Stimulated activated CD8-positive, alpha-beta memory T cell treated with anti-CD3 and anti-CD28 coated beads, Interleukin-7, amount 100 ng/mL, for 1 hour (primary cell): ENCODE measurements at places on chromosomes 7 and 10.

GRCh38 chr7:123665157-123665556 lies 9.5 kb downstream of the LMOD2 start:
- DNase-seq, result no peak

DNA sequence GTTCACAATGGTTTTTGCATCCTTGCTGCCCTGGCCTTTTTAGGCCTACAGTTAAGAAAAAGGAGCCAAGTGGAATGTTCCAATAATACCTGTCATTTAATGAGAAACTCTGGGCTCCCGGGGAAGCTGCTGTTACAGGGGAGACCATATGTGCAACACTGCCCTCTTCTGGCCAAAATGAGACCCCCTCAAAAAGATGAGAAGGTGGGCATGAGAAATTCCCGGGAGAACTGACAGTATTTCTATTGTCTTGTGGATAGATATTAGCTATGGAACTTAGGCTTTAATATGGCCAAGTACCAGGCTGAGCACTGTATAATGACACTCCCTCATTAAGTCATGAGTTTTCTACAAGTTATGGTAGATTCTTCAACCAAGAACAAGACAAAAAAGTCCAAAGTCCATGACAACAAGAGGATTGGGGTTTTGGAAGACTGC lies 99.4 kb downstream of the CCDC3 start:
- DNase-seq, result no peak

DNA sequence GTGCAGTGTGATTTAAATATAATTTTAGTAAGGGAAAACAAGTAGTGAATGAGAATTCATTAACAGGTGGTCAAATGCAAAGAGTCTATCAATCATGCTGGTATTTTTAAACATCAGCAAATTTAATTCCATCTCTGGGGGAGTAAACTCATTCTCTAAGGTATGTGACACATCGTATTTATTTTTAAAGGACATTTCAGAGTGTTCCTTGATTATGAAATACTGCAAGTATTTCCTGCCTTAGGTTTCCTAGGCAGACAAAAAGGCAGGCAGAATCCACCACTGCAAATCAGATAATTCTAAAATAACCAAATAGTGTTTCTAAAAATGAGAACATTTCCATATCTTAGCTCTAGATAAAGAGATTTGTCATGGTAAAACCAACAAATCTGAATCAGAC lies 193.8 kb downstream of the LRRTM3 start:
- no peak for DNase-seq

- DNase-seq, result no peak
These were observed 9.9 kb upstream of the ARHGAP22 start for GRCh38 chr10:48614481-48615390.

DNA sequence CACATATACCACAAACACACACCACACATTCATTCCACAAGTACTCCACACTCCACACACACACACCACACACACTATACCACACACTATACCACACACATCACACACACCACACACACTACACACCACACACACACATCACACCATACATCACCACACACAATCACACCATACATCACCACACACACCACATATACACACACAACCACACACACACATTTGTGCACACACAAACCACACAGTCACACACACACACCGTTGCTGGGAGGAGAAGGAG lies 112.8 kb downstream of the PTPN20 start:
- DNase-seq, result no peak
